ENCODE measurements at places on chromosomes 16 and 17.

DNA sequence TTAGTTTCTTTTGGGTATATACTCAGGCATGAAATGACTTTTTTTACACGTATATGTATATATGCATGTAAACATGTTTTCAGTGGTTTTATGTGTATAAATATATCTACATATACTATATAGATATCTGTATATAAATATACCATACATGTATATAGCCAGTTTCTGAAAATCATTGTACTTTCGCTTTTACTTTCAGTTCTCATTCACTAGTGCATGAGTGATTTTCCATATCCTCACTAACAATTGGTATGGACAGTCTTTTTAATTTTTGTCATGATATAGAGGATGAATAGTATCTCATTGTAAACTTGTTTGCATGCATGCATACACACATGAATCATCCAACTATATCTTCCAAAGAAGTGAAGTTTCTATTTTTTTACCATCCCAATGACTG, 877.1 kb upstream of the CDH8 start:
- no peak for DNase-seq

GRCh38 chr16:50819706-50820105, 77.8 kb downstream of the CYLD start:
- no peak for DNase-seq

GRCh38 chr17:46986366-46986765, 7.3 kb upstream of the RPRML start:
- DNase-seq: no peak

GRCh38 chr17:82493226-82493781, 26.2 kb upstream of the FOXK2 start:
- DNase-seq: no peak

DNA sequence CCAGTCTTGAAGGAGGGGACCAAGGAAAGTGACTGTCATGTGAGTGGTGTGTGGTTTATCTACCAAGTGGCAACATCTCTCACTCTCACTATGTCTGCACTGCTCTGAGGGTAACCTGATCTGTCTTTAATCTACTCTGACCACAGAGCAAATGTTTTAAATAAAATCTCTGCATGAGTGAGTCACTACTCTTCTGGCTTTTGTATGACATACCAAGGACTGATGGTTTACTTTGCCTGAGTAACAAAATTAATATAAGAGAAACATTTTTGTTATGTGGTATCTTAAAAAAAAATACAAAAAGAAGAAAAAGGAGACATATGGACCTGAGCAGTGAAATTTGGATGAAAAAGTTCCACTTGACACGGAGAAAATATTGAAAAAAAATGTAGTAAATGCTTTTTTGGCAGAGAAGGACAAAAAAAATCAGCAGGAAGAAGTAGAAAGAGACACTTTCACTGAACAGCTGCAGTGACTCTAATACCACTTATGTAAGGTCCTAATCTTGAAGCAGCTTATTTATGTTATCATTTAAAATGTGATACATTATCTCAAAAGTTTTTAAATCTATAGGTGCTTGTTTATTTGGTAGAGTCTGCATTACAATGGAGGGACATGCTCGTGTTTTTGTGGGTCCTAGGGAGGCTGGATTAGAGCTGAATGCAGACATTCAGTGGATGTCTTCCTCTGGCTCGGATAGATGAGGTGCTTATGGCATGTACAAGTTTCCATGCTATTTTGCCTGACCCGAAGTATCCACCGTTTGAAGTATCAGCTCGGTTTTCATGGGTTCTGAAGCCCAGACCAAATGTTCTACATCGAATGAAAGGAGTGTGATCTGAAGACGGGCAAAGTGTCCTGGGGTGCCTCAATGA, 240.7 kb downstream of the MAP2K6 start:
- peak; percentile 85 for DNase-seq

DNA sequence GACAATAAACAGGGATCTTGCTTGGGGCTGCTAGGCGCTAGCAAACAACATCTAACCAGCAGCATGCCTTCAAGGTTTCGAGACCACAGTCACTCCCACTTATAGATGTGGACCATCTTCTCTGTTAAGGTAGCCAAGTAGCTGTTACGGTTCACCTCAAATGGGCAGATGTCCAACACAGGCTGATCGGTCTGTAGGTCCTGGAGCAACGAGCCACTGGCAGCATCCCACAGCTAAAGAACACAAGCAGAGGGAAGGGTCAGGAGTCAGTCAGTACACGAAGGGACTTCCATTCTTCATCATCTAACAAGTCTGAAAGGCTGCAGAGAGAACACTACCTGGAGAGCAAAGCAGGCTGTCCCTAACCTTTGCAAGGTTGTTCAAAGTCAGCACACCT, 16.9 kb upstream of the GLG1 start:
- DNase-seq: no peak

DNA sequence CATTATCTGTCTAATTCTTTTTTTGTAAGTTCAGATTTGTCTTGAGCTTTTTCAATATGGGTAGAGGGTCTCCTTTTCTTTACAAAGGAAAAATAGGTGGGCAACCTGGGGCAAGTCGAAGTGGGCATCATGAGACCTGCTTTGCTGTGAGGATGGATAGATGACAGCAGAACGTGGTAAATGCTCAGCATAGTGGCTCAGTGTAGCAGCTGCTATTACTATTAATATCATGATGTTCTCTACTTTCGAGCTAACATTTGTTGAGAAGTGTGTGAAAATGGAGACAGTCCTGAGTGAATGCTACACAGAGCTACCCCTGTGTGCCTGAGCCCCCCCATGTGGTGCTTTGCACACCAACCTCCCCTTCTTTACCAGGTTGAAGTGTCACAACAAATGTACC, 39.0 kb upstream of the LGALS9 start:
- no peak for DNase-seq

- peak; percentile 50 for DNase-seq
These were observed 92.0 kb upstream of the CDH5 start for GRCh38 chr16:66274335-66275110.
